NCI-H774 (cell line): ENCODE measurements at places on chromosomes 3 and 15.

DNA sequence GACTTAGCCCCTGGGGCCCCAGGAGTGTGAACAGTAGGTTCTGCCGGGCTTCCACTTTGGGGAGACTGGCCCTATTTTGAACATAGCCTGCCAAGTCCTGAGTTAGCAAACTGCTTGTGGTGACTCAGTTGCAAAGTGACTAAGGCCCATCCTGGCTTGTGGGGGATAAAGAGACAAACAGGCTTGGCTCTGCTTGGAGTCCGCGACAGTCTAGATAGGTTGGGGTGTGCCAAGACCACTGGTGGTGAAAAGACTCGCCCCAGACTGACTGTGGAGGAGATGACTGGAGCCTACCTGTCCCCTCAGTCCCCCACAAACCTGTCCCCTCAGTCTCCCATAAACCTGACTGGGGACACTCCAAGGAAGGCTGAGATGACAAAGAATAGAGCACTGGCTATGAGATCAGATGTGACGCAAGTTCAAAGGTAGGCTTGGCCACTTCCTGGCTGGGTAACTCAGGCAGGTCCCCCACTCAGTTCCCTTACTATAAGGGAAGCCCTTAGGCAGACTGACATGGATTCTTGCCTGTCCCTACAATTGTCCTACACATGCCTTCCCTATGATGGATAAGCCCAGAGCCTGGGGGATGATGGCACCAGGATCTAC, 4.3 kb downstream of the DNASE1L3 start:
- DNase-seq, result no peak

- DNase-seq, result no peak
Measured at GRCh38 chr3:169325521-169326220, 337.8 kb downstream of the MECOM start.

DNA sequence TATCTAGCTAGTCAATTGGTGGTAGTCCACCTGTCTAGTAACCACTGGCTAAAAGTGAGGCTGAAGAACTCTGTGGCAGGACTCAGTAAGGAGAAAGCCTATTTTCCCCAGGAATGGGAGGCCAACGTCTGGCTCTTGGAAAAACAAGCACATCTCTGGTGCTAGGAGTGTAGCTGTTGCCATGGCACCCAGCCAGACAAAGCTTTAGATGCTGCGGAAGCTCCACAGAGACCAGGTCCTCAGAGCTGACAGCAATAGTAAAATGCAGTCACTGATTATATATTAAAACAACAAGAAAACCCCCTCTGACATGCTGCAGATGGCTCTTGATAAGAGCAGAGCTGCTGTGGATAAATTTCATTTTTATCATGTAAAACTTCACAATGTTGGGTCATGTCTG, 124.9 kb upstream of the STRIT1 start:
- no peak for DNase-seq

DNA sequence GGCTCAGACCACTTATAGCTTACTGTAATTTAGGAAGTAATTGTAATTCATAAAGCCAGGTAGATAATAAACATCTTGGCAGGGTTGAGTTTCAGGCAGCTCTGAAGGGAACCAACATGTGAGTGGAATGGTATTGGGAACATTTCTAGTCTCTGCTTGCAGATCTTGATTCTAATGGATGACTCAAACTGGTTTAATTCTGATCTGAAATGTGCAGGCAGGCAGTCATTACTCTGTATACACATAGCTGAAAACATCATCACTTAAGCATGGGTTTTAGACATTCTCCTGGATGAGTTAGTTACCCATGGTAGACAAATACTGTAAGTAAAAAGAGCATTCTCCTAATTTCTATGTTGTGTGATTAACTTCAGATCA, 317.0 kb upstream of the TPRG1 start:
- DNase-seq, result no peak
